Vagina (tissue), 2 donors: ENCODE measurements at places on chromosomes 6 and 20.

DNA sequence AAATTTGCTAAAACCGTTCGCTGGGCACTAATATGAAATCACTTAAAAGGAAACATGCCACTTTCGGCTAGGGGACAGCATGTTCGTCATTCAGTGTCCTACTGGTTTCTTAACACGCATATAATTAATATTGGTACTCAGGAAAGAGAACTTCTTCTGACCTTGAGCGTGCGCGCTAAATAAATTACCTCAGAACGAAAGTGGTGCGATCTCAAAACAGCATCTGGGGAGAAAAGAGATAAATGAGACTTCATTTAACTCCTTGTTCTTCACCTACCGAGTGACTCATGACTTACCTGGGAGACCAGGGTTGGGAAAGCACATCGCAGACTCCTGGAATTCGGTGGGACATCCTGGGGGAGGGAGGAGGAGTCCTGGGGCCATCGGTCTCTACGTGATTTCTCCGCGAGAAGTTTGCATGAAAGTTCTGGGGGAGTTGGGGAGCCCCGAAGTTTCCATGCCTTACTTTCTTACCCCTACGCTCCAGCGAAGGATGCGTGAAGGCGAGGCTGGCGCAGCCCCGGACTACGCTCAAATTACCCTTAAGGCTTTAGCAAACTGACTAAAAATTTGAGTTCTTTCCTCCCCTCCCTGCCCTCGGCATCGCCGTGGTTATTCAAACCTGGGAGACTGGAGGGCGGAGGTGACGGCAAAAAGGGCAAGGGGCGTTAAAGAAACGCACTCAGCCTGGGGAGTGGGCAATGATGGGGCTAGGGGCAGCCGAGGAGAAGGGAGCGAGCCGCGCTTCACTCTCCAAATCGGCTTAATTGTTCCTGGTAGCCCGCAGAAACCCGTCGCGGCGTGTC, 1.1 kb upstream of the BEND6 start:
- no peak for DNase-seq

DNA sequence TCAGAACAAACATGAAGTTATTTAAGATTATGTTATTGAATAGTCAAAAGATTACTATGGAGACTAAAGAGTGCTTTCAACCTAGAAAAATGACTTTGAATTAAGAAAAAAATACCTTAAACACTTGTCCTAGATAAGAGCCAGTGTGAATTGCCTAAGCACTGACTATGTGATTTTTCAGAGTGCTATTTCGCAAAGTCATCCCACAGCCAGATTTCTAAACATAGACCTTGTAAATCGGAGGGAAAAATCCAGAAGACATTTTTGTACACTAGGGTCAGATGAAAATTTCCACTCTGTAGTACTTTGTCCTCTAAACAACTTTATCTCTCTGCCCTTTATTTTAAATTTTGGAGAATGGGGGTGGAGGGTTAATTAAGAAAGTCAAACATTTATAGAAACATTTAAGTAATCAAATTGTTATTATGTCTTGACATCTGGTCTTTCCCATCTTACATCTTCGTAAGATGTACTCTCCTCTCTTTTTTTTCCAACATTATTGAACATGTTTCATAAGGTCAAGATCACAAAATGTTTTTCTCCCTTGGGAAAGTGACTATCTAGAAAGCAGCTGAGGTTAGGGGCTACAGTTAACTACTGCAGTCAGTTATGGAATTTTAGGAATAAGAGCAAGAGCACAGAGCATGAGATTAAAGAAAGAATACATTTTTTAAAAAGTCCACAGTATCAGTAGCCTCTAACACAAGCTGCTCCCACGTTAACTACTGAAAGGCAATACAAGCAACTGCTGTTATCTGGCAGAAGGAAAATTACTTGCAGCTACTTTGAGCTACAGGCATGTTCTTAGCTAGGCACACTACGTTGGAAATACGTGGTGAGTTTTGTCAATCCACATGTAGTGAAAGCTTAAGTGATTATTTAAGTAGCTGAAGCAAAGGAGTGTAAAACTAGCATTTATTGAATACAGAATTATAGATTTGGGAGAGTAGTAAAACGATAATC, 648.5 kb downstream of the HTR1B start:
- DNase-seq = no peak

- DNase-seq = no peak
These were observed 8.0 kb upstream of the KCNK16 start for GRCh38 chr6:39330476-39330875.

DNA sequence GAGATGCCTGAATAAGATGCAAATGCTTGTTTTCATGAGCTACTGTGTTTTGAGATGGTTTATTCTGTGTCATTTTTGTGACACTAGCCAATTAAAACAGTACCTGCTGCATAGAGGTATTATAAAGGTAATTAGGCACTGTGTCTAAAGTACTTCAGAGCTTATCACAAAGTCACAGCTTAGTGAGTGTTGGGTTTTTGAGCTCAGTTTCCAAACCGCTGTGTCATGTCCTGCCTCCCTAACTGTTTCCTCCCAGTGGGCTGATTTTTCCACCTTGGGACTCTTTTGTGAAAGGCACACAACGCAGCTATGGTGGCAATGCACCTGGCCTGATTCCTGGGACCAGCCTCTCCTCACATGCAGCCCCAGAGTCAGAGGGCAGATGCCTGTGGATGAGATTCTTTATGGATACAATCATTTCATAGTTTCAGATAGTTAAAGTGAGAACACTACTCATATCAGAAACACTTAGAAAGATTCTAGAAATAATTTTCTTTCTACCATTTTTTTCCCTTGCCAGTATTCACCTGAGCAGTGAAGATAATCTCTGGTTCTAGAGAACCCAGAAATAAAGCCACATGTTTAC, 41.3 kb upstream of the TAGAP start:
- no peak for DNase-seq

DNA sequence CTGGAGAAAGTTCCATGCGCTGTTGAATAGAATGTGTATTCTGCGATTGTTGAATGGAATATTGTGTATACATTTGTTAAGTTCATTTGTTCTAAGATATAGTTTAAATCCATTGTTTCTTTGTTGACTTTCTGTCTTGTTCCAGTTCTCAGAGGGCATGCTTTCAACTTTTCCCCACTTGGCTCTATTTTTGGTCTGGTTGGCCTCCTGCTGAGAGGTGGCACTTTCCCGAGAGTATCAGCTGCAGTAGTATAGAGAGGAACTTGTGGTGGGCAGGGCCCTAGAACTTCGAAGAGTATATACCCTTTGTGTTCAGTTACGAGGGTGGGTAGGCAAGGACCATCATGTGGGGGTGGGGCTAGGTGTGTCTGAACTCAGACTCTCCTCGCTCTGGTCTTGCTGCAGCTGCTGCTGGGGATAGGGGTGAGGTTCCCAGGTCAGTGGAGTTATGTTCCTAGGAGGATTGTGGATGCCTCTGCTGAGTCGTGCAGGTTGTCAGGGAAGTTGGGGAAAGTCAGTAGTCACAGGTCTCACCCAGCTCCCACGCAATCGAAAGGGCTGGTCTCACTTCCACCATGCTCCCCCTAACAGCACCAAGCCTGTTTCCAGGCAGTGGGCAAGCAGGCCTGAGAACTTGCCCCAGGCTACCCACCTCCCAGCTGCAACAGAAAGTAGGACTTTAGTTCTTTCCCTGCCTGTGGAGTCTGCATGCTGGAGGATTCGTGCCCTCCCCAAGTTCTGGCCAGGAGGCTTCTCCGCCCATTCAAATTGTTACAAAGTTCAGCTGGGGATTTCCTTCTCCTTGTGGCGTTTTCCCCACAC, 118.9 kb upstream of the SSTR4 start:
- no peak for DNase-seq
